HT-29 (cell line): ENCODE measurements at places on chromosomes 12 and 14. TPM values are rescaled to one million over a fixed set of nuclear protein-coding genes. Genes with fewer than 3 reads are reported as not detected.

Gene TMPRSS12
- not detected in 2 replicates for total RNA-seq

Gene DHRS7
- total RNA-seq, result 23.9 and 36.4 TPM in 2 replicates

Gene SMCO3
- total RNA-seq, result not detected in 2 replicates

Gene KCNMB4
- 0.58 and 1.3 TPM in 2 replicates for total RNA-seq

Gene LRRK2
- total RNA-seq, result not detected in 2 replicates

Gene KCNA5
- not detected in 2 replicates for total RNA-seq

Gene GALNT9
- not detected in 2 replicates for total RNA-seq

Gene P2RX2
- total RNA-seq, result not detected in 2 replicates

Gene GLIPR1L2
- total RNA-seq, result 0.39 TPM in 1 of 2 replicates, not detected in the other

Gene NAV3
- total RNA-seq, result 0.38 and 0.97 TPM in 2 replicates

Gene CLEC7A
- not detected in 2 replicates for total RNA-seq

Gene PAPLN
- 0.13 and 0.25 TPM in 2 replicates for total RNA-seq

Gene KRT77
- total RNA-seq, result not detected in 2 replicates
